ENCODE measurements at places on chromosomes 6 and 20. TPM values are rescaled to one million over a fixed set of nuclear protein-coding genes. Genes with fewer than 3 reads are reported as not detected.

The IL17A gene
- total RNA-seq: not detected

The IL20RA gene
- not detected for total RNA-seq

The SLCO4A1 gene
- 49.8 TPM for total RNA-seq

GRCh38 chr20:36989797-36990196, 38.3 kb upstream of the SAMHD1 start:
- peaks cover 21% of the 10 kb centered on the region for H3K36me3 ChIP-seq
- no peak for DNase-seq
- no peaks in the 10 kb centered on the region for H3K27me3 ChIP-seq
